Psoas muscle (tissue), 8 donors: ENCODE measurements at places on chromosomes 2 and 18. TPM values are rescaled to one million over a fixed set of nuclear protein-coding genes. Genes with fewer than 3 reads are reported as not detected.

Gene SLC4A3
- 1.4 TPM for total RNA-seq

DNA sequence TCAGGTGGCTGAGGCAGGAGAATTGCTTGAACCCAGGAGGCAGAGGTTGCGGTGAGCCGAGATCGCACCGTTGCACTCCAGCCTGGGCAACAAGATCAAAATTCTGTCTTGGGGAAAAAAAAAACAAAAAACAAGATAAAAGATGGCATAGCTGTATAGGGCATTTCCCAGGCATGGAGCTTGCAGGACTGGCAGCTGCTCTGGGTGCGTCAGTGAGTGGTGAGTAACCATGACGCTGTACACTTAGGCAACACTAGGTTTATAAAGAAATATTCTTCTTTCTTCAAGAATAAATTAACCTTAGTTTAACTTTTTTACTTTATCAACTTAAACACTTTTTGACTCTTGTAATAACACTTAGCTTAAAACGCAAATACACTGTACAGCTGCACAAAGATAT is 15.4 kb downstream of the TGOLN2 start:
- no peak for DNase-seq

DNA sequence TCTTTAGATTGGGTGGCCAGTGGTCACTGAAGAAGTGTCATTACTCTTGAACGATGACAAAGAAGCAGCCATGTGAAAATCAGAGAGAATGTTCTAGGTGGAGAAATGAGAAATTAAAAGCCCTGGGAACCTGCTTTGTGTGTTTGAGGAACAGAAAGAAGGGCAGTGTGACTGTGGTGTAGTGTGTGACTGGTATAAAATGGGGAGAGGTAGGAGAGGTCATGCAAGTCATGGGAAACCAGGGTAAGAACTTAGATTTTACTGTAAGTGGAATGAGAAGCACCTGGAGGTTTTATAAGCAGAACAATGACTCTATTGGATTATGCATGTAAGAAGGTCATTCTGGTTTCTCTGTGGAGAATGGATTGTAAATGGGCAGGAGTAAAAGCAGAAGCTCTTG is 12.2 kb downstream of the ICOS start:
- DNase-seq: no peak

DNA sequence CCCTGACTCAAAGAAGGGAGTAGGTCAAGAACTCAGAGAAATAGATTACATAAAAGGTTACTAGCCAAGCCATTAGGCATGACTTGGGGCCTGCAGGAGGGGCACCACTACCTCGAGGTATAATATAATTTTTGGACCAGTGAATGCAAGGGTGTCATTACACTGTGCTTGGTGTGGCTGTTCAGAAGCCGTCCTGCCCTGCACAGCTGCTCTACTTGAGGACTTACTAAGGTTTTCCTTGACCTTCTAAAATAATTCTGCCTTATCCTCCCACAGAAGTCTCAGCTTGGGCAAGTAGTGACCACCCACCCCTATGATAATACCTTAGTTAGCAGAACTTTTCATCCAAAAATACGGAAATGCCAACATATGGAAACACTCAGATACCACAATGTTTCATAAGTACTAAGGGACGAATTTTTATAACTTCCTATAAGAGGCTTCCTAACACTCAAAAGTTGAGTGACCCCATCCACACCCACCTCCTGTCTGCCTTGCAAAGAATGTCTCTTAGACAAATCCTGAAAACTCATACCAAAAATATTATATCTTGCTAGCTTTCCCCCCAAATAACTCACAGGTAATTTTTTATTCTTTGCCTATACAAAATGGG is 17.7 kb upstream of the ATG16L1 start:
- no peak for DNase-seq

Gene MAIP1
- total RNA-seq: 20.8 TPM

GRCh38 chr2:229445501-229446211 is 174.6 kb upstream of the PID1 start:
- DNase-seq: peak; percentile 75

GRCh38 chr2:133480707-133481429 is 87.4 kb downstream of the NCKAP5 start:
- DNase-seq: no peak

Gene RAB17
- 1.2 TPM for total RNA-seq

Gene VWC2L
- total RNA-seq: 0.51 TPM

- DNase-seq: no peak
These were observed 50.0 kb upstream of the TANC1 start for GRCh38 chr2:158918452-158918851.

- no peak for DNase-seq
These were observed 90.2 kb downstream of the PXDN start for GRCh38 chr2:1653956-1654695.

Gene HOXD12
- total RNA-seq: not detected

Gene EPAS1
- total RNA-seq: 123 TPM

- DNase-seq: no peak
These were observed 34.3 kb downstream of the LDLRAD4 start for GRCh38 chr18:13252686-13253410.

Gene TRPM8
- not detected for total RNA-seq

Gene EFHD1
- 20.7 TPM for total RNA-seq

Gene TUBA4A
- 669 TPM for total RNA-seq

Gene BCL11A
- total RNA-seq: 0.24 TPM

- no peak for DNase-seq
These were observed 61.9 kb downstream of the AFTPH start for GRCh38 chr2:64586054-64586453.

Gene TUBA4B
- total RNA-seq: not detected

DNA sequence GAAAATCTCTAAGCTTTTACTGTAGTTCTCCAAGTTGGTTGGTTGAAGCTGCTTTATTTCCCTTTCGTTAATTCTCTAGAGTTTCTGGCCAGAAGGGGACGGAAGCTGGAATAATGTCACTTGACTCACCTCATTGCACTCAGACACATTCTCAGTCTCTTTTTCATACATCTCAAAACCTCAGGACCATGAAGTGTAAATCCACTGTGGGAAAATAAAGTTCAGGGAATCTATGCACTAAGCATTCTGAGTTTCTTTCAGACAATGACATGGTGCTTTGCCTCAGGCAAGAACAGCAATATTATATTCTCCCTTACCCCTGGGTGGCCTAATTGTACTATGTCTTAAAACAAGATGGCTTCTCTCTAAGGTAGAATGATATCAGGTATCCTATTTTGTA is 167.8 kb downstream of the PRPF40A start:
- no peak for DNase-seq

DNA sequence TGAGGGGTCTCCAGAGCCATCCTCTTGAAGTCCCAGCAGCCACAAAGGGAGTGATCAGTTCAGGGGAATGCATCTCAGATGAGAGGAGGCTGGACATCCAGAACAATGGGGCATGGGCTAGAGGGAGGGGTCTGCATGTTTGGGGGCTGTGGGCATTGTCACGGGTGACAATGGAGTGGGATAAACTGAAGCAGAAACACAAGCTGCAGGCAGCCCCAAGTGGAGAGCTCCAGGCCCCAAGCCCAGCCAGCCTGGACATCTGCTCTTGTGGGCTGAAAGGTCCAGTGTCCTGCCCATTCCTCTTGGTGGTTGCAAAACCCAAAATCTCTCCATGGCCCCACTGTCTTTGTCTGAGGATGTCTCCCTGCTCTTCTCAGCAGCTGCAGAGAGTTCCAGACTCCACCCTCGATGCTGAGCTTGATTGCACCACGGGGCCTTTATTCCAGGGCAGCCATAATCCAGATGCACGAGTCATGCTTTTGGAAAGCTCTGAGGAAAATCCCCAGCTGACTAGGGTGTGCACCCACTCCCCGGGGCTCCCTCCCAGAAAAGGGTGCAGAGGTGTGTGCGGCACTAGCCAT is 149.4 kb downstream of the TNS1 start:
- DNase-seq: peak; percentile 73

DNA sequence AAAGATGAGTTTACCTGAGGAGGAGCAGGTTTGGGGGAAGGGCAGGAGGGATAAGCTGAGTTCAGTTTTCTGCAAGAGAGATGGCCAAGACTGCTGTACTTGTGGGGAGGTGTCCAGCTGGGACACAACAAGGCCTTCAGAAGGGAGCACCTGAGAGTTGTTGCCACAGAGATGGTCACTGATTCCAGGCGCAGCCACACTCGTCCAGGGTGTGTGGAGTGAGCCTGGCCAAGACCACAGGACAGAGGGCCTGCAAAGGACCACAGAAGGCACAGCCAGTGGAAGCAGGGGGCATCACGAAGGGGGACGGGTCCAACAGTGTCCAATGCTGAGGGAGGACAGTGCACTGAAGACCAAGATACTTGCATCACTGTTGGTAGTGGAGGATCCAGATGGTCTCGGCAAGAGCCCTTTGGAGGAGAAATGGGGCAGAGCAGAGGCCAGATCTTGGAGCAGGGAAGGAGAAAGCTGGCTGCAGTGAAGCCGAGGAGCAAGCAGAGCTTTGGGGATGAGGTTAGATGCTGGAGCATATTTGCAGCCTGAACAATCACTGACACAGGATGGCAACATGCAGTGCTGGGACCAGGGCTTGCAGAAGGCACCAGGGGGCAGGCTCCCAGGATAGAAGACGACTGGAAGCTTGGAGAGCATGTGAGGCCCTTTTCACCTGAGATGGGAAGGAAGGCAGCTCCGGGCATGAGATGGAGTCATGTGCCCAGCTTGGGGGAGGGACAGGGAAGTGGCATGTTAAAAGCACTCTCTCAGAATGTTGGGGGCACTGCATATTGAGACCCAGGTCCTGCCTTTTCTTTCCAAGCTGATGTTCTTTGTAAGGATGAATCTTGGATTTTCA is 214.0 kb downstream of the CYP26B1 start:
- DNase-seq: no peak

GRCh38 chr18:26040051-26040656 is 50.3 kb downstream of the SS18 start:
- no peak for DNase-seq
